ENCODE measurements at places on chromosomes 13 and 19.

GRCh38 chr19:41774515-41774980, 19.2 kb downstream of the CEACAM6 start:
- no peak for DNase-seq

- no peak for DNase-seq
Observed at GRCh38 chr19:50003254-50003788, 21.9 kb downstream of the VRK3 start.

- DNase-seq, result no peak
Observed at GRCh38 chr13:29754473-29754806, 96.0 kb downstream of the UBL3 start.

GRCh38 chr13:33583398-33583797, 234.6 kb upstream of the RFC3 start:
- DNase-seq, result no peak

- DNase-seq, result peak; percentile 62
Observed at GRCh38 chr19:32339988-32340874, 5.2 kb upstream of the ZNF507 start.

GRCh38 chr13:76958841-76959432, 10.6 kb downstream of the ACOD1 start:
- no peak for DNase-seq

GRCh38 chr19:52237771-52238400, 31.5 kb upstream of the ZNF766 start:
- peak; percentile 75 for DNase-seq

DNA sequence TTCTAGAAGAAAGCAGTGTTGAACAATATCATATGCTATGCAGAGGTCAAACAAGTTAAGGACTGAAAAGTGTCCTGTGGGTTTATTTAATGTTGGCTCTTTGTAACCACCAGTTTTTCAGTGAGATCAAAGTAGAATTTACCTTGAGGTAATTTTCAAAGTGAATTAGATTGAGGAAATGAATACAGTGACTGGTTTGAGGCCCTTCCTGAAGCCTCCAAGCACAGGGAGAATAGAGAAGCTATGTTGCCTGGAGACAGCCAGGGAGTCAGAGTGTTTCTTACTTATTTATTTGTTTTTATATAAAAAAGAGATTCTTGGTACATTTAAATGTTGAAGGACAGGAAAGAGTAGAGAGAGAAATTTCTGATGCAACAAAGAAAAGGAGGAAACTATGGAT, 954.3 kb upstream of the SPRY2 start:
- no peak for DNase-seq

GRCh38 chr13:79457390-79457789, 23.6 kb upstream of the NDFIP2 start:
- DNase-seq, result no peak

DNA sequence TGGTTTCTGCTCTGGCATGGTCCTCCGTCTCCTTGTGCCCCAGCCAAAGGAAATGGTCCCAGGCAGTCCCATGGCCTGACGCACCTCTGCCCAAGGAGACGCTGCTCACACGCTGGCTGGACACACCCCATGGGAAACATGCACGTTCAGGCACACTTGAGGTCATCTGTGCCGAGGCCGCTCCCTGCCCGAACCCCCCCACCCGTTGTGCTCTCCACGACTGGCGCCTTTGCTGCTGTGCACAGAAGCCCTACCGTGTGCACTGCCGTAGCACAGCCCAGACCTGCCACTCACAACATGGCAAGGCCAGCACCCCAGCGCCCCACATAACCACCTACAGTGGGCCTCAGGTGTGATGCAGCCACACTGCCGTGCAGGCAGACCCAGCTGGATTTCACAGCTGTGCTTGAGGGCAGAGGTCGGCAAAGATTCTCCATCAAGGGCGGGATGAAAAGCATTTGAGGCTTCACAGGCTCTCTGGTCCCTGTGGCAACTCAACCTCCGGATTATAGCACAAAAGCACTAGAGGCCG, 65.7 kb downstream of the SPACA7 start:
- DNase-seq, result no peak

GRCh38 chr19:10694706-10695307, 6.4 kb upstream of the QTRT1 start:
- no peak for DNase-seq

GRCh38 chr13:73697166-73697565, 437.0 kb downstream of the KLF12 start:
- no peak for DNase-seq

GRCh38 chr13:51066091-51066831, 44.8 kb downstream of the C13orf42 start:
- no peak for DNase-seq

DNA sequence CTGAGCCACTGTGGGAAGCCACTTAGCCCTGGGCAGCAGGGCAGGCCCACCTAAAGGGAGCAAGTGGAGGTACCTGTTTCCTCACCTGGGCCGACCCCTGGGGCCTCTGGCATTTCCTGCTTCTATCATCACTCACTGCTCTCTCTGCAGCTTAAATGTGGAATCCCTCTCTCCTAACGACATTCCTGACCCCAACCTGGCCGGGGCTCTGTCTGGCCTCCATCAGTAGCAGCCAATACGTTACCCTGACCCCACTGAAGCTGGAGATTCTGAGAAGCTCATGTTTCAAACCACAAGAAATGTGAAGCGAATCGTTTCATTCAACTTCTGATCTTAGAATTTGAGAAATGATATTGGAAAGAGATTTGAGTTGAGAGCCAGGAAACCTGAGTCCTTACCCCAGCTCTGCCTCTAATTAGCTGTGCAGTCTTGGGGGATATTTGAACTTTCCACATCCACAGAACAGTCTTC, 39.9 kb downstream of the DOCK9 start:
- DNase-seq, result no peak

DNA sequence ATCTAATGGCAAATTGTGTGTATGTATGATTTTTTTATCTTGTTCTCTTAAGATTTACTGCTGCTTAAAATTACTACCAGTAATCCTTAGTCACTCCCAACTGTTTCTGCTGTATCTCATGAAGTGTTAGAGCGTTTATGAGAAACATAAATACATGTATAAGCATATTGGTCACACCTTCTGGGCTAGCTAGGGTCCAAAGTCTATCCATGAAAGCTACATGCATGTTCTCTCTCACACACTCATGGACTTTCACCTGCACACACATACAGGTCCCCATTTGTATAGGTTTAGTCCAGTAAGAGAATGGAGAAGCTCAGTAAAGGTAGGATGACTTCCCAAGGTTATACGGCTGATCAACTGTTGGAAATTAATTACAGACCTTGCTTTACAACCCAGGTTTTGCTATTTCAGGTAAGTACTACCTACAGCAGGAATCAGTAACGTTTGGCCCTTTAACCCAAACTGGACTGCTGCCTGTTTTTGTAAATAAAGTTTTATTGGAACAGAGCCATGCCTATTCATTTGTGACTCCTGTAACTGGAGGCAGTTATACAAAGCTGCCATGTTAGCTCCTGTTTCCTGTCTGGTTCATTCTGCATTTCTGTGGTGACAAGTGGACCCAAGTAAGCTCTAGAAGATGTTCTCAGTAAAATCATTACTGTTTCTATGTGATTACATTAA, 15.3 kb downstream of the METTL21C start:
- DNase-seq, result no peak

DNA sequence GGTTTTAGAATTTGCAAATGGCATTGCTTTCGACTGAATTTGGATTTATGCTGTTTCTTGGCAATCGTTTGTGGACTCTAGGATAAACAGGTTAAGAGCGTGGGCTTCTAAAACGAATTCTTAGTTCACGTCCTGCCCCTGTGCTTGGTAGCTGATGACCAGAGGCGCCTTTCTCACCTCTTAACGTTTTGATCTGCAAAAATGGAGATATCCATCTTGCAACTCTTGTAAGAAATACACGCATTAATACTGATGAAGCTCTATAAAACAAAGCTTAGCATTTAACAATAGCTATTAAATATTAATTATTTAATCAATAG, 580 bp upstream of the KATNAL1 start:
- no peak for DNase-seq

GRCh38 chr19:15220833-15221232, 11.4 kb downstream of the EPHX3 start:
- DNase-seq, result no peak

- DNase-seq, result no peak
Observed at GRCh38 chr19:55660991-55661390, 6.2 kb downstream of the U2AF2 start.

DNA sequence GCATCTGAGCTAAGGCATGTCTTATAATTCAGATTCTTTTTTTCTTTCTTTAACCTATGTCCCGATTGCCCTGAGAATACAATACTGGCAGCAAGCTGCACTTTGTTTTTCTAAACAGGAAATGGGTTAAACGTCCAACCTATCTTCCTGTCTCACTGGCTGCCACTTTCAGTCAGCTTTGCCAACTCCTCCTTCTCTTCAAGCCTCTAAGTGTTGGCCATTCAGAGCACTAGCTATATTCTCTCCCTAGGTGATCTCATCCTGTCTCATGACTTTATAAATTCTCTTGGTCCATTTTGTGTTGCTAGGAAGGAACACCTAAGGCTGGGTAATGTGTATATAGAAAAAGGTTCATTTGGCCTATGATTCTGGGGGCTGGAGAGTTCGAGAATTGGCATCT, 109.5 kb upstream of the TSC22D1 start:
- DNase-seq, result no peak

GRCh38 chr13:104872153-104872552, 1663.3 kb downstream of the EFNB2 start:
- no peak for DNase-seq

- DNase-seq, result no peak
Observed at GRCh38 chr13:73519396-73520116, 460.8 kb downstream of the KLF5 start.

DNA sequence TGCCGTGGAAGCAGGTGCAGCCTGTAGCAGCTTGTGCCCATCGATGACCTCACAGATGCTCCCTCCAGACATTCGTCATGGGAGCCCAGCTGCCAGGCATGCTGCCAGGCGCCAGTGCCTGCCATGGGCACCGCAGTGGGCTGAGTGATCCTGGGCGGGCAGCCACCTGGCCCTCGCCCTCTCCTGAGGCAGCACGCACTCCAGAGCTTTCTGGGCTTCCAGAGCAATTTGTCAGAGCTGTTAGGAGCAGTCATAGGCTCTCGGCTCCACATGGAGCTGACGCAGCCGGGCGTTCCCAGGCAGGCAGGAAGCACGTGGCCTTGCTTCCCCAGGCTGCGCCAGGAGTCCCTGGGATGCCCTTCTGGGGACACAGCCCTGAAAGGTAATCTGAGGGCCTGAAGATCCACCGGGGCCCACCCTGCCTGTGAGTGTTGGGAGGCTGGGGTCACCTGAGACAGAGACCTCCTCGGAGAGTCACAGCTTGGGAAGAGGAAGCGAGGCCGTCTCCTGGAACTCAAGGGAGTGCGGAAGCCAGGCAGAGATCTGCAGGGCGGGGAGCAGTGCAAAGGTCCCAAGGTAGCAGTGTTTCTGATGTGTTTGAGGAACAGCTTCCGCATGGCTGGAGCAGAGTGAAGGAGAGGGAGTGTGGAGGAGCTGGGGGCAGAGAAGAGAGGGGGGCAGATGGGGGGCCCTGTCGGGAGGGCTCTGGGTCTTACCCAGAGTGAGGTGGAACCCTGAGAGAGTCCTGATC, 50.6 kb downstream of the DPF1 start:
- DNase-seq, result peak; percentile 39

- DNase-seq, result no peak
Observed at GRCh38 chr19:42287017-42287826, 14.7 kb upstream of the PRR19 start.

DNA sequence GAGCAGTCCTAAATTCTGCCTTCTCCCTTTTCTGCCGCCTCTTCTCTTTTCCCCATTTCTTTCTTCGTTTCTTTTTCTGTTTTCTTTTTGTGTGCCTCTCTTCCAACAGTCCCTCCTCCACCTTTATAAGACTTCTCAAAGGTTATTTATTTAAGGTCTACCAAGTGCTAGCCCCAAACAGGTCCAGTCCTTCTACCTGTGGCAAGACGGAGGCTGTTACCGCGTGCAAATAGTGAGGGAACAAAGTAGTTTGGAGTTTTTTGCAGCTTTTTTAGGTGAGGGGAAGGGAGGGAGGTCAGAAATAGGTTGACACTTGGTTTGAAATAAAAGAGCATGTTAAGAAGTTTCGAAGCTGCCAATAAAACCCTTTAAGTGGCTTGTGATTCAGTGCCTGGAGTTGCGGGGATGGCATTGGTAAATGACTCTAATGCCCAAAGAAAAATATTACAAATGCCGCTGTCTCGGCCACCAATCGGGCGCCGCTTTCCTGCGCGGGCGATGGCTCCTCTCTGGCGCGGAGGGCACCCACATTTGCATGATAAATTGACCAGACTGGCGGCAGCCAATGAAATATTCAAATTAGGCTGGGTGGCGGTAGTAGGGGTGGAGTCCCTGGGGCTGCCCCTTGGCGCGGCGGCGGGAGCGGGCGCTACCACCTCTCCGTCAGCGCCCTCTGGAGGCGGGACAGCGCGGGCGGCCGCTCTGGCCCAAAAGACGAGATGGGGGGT, 7.5 kb upstream of the TSHZ3 start:
- DNase-seq, result peak; percentile 45

GRCh38 chr13:113794086-113794485, 35.1 kb downstream of the TMEM255B start:
- DNase-seq, result no peak

Measured in retina (tissue), 1 donor.